ENCODE measurements at places on chromosomes 12 and 14.

DNA sequence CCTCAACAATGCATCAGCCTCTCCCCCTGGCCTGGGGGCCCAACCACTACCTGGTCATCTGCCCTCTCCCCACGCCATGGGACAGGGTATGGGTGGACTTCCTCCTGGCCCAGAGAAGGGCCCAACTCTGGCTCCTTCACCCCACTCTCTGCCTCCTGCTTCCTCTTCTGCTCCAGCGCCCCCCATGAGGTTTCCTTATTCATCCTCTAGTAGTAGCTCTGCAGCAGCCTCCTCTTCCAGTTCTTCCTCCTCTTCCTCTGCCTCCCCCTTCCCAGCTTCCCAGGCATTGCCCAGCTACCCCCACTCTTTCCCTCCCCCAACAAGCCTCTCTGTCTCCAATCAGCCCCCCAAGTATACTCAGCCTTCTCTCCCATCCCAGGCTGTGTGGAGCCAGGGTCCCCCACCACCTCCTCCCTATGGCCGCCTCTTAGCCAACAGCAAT lies 7.4 kb upstream of the RNU7-1 start:
- DNase-seq, result no peak

DNA sequence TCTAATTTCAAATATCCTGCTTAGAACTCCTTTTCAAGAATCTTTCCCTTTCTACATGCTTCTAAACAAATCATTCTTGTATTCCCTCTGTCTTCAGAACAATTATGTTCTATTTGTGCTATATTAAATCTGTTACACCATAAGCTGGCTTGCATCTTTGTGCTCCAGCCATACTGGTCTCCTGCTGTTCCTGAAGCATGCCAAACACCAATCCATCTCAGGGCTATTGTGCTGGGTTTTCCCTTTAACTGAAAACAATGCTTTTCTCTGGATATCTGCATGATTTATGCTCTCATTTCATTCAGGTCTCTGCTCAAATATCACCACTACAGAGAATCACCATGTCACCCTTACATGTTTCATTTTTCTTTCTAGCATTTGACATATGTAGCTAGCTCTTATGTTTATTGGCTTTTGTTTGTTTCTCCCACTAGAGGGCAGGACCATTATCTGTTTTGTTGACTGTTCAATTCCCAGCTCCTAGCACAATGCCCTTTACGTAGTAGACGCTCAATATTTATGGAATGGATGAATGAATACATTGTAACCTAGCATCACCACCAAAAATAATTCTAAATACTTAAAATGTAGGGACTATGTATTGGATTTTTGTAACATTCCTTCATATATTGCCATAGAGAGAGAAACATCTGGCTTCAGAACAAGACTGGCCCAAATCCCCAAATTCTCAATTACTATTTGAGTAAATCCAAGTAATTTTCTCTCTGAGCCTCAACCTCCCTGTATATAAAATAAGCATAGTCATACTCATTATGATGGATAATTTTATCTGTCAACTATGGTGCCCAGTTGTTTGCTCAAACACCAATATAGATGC lies 302.0 kb upstream of the SYT1 start:
- peak; percentile 4 for DNase-seq

GRCh38 chr12:113142173-113142885 lies 6.8 kb upstream of the RASAL1 start:
- no peak for DNase-seq

DNA sequence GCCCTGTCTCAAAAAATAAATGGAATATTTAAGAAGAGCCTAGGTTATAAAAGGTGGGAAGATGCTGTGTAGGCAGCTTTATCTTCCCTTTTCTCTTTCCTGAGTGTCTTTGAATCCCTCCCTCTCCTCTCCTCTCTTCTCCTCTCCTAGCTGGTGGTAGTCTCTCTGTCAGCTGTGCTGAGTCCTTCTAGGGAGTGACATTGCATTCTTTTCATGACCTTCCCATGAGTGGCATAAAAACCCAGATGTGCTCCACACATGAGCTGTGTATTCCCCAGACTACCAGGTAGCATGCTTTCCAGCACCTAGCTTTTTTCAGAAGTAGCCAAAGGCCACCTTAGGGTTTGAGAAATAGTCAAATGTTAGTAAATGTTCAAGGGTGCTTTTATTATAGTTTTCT lies 23.6 kb downstream of the SAMD4A start:
- DNase-seq, result no peak

DNA sequence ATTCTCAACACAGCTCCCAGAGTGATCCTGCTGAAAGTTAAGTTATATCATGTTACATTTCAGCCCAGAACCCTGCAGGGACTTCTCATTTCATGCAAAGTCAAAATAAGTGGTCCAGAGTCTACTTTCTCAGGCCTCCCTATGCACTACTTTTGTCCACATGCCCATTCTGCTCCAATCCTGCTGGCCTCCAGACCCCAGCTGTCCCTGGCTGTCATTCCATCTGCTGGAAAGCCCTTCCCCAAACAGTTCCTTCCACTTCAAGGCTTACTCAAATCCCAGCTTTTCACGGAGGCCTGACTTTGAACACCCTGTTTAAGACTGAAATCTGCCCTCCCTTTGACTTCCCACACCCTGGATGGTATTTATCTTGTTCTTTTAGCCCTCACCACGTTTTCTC lies 109.8 kb upstream of the DNM1L start:
- no peak for DNase-seq

GRCh38 chr14:92105073-92105892 lies 1.1 kb downstream of the ATXN3 start:
- DNase-seq, result no peak

- DNase-seq, result no peak
These were observed 112.5 kb downstream of the DENND5B start for GRCh38 chr12:31478425-31478824.

Measured in foreskin fibroblast (primary cell).